ENCODE measurements at places on chromosomes 2 and 18. TPM values are rescaled to one million over a fixed set of nuclear protein-coding genes. Genes with fewer than 3 reads are reported as not detected.

Gene SLC8A1
- 0.60 TPM for total RNA-seq

Gene PAPOLG
- 14.1 TPM for total RNA-seq

Gene SERPINB12
- total RNA-seq = not detected

DNA sequence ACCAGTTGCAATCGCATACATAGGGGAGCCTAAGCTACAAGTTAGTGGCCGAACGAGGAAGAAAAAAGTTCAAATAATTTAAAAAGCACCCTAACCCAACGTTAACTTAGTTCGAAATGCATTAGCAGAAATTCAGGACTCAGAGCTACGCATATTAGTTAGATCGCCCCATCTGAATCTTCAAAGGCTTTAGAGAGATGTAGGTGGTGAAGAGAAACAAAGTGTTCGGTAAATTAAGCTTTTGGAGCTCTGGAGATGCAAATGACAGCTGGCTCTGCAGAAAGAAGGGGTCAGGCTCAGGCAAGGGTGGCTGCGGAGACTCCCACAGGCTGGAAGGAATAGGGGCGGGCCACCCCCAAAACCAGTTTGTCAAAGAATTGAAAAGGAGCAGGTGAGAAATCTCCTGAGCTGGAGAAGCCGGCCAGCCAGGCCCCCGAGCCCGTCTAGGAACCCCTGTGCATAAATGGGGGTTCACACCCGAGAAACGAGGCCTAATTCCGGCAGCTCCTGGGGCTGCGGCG, 621 bp downstream of the TXNL1 start:
- H3K4me1 ChIP-seq = peaks cover 40% of the 10 kb centered on the region
- H3K27me3 ChIP-seq = no peaks in the 10 kb centered on the region
- H3K36me3 ChIP-seq = peaks cover 22% of the 10 kb centered on the region
- peak overlapping the region; percentile 95 for H3K27ac ChIP-seq
- H3K4me3 ChIP-seq = peak overlapping the region; percentile 90

GRCh38 chr2:160358046-160358445, 135.6 kb downstream of the RBMS1 start:
- no peak overlapping the region for H3K27ac ChIP-seq
- no peak overlapping the region for H3K4me3 ChIP-seq
- H3K4me1 ChIP-seq = peaks cover 51% of the 10 kb centered on the region
- peaks cover 19% of the 10 kb centered on the region for H3K36me3 ChIP-seq
- no peak for DNase-seq

GRCh38 chr2:2166881-2167280, 164.2 kb downstream of the MYT1L start:
- H3K27me3 ChIP-seq = peaks cover 9% of the 10 kb centered on the region
- no peak overlapping the region for H3K27ac ChIP-seq
- no peak for DNase-seq
- no peak overlapping the region for H3K4me3 ChIP-seq
- no peaks in the 10 kb centered on the region for H3K36me3 ChIP-seq
- H3K4me1 ChIP-seq = peaks cover 5% of the 10 kb centered on the region

DNA sequence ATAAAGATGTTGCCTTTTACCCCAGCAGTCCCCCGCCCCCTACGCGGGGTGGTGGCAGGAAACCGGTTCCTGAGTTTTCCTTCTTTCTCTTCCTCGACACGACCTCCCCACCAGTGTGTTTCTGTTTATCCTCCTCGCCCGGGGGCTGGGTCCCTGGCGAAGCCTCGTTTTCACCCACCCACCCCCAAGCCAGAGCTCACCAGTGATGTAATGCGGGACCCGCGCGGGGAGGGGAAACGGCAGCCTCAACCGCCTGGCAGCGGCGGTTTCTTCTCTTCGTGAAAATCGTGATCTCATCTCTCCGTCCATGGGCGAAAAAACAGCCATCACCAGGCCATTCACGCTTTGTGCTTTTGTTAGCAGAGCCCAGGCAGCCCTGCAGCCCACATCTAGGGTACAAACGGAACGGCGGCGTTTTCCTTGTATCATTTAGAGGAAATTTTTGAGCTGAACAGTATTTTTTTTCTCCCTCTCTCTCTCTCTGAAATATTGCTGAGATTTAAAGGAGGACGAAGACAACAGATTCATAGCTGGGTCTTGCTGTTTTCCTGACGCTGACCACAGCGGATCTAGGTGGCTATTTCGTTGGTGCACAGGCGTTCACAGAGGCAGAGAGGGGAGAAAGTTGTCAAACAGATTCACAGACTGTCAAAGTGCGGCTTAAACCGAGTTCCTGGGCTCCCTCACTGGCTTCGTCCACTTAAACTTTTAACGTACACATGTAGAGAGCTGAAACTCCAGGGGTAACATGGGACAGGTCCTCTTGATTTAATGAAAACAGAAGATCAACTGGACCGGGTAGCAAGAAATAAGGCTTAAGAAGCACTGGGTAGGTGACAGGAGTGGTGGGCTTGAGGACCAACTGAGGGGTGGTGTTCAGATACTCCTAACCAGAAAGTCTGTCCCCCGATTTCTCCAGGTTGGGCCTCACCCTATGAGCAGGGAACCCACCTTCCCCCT, 21.9 kb upstream of the PAX3 start:
- DNase-seq = no peak
- peaks cover 49% of the 10 kb centered on the region for H3K27me3 ChIP-seq
- H3K4me3 ChIP-seq = peak overlapping the region; percentile 46
- no peak overlapping the region for H3K27ac ChIP-seq
- H3K4me1 ChIP-seq = peaks cover 6% of the 10 kb centered on the region
- H3K36me3 ChIP-seq = no peaks in the 10 kb centered on the region

DNA sequence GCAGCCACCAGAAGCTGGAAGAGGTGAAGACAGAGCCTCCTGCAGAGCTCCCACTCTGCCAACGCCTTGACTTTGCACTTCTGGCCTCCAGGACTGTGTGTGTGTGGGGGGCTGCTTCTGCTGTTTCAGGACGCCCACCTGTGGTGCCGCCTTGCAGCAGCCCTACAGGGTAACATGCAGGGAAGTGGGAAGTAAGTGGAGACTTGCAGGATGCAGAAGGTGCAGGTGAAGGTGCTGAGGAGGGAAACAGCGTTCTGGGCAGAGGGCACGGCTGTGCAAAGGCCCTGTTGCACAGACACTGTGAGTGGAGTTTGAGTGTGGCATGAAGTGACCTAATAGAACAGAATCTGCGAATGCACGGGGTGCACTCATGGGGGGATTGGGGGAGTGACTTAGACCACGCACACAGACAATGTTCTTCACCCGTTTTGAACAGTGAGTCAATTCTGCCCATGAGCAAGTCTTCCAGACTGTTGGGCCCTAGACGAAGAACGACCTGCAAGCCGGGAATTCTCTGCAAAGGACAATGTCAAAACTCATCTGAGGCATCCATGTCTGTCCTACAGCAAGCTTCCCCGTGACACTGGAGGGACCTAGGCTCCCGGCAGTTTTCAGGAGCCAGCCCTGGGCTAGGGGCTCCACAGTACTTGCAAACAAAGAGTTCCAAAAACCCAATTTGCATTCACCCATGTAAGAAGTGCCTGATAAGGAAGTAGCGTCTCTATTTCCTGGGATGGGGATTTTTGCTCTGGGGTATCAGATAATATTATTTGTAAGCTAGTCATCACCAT, 19.0 kb downstream of the MBP start:
- H3K27ac ChIP-seq = no peak overlapping the region
- no peak for DNase-seq
- no peaks in the 10 kb centered on the region for H3K27me3 ChIP-seq
- no peak overlapping the region for H3K4me3 ChIP-seq
- H3K4me1 ChIP-seq = peaks cover 74% of the 10 kb centered on the region
- peaks cover 33% of the 10 kb centered on the region for H3K36me3 ChIP-seq

DNA sequence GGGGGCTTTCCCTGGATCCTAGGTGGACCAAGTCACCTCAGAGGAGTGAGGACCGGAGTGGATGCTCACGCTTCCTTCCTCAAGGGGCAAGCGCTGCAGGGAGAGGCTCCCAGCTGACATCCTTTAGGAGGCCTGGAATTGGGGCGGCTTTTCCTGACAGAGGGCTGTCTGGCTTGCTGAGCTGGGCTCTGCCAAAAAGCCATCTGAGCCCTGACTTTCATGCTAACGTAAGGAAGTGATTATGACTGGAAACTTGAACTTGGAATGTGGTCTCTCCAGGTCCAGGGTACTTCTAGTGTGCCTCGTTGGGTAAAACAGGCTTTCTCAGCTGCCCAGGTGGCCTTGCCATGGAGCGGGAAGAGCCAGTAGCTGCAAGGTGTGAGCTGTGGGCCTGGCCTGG, 268.3 kb upstream of the SPRED2 start:
- no peak overlapping the region for H3K4me3 ChIP-seq
- no peaks in the 10 kb centered on the region for H3K36me3 ChIP-seq
- no peak overlapping the region for H3K27ac ChIP-seq
- peaks cover 13% of the 10 kb centered on the region for H3K27me3 ChIP-seq
- DNase-seq = no peak
- no peaks in the 10 kb centered on the region for H3K4me1 ChIP-seq
